ENCODE measurements at places on chromosomes 1 and 21.

- DNase-seq = no peak
Observed at GRCh38 chr1:31346785-31347184, 26.1 kb downstream of the FABP3 start.

GRCh38 chr21:42559326-42559725, 45.7 kb downstream of the SLC37A1 start:
- no peak for DNase-seq

DNA sequence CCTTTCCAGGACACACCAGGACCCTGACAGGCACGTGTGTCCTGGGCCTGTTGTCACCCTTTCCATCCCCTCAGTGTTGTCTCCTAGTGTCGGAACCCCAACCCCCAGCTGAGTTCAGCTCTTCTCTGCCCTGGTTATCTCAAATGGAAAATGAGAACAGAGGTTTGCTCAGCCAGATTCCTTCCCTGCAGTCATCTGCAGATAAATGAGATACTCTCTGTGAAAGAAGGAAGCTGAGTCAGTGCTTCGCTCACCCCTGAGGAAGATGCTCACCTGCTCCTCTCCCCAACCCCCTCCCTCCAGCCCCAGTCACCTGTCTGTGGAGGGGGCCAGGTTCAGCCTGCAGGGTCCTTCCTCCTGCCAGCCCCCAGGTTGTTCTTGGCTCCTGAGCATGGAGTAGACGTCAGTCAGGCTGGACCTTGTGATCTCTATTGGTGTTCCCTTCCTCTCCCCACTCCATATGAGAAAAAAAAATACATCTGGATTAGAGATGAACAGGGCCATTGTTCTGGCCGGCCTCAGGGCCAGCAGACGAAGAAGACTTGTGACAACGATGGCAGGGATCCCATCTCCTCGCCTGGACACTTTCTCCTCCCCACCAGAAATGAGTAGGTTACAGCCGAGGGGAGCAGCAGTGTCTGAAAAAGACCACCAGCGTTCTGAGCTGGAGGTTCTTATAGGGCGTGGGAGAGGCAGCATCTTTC, 20.9 kb downstream of the PHGDH start:
- no peak for DNase-seq

DNA sequence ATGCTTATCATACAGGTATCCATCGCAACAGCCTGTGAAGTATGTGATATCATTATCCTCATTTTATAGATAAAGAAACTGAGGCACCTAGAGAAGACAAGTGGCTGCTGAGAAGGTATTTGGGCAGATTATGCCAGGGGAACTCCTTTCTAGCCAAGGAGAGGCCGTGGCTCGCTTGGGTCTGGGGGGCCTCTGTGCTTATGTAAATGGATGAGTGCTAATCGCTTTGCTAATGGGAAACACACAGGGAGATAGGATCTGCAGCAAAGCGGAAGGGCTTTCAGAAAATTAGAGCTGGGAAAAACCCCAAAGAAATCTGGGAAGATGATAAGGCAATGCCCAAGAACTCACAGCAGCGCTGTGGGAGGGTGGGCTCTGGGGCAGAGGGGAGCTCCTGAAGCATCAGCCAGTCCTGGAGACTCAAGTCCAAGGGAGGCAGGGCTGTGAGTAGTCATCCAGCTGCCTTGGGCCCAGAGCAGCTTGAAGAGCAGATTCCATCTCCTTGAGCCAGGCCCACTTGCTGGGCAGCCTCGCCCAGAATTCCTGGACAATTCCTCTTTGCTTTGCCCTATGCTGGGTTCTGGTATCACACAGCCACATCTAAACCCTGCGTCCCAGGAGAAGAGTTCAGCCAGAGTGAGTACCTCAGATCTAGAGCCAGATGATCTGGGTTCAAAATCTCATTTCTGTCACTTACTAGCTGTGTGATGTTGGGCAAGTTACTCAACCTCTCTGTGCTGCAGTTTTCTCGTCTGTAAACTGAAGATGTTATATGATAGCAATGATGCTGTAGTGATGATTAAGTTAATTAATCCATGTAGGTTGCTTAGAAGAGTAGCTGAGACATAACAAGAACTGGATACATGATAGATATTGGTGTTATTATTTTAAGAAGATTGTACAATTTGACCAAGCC, 36.7 kb downstream of the FOXD2 start:
- no peak for DNase-seq

GRCh38 chr1:33301273-33301984, 19.5 kb downstream of the A3GALT2 start:
- DNase-seq = no peak

DNA sequence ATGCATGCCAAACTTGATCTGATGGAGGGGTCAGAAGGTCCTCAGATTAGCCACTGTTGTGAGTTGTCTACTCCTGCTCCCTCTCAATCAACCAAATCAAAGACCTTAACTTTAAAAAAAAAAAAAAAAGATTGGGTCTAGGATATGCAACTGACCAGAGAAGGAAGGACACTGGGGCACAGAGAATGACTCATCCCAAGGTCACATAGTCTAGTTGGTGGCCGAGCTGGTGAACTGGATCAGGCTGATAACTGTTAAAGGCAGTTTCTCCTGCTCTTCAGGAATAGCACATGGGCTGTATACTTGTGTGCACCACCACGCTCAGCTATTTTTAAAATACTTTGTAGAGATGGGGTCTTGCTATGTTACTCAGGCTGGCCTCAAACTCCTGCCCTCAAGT, 14.8 kb upstream of the S100A7 start:
- DNase-seq = no peak

DNA sequence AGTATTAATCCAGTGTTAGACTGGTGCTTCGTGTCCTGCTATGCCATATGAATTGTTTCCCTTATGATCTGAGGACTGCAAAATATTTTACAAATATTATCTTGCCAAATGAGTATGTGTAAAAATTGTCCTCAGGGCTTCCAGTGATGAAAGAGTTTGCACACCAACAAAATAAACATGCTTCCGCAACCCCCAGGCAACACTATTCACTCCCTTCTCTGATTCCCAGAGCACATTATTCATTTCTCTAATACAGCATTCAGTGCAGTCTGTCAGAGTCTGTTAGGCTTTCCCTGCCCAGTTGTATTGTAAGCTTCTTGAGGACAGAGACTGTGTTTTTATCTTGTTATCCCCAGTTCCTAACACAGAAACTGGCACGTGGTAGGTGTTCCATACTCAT, 409.9 kb upstream of the C1orf87 start:
- DNase-seq = no peak

- DNase-seq = no peak
Observed at GRCh38 chr1:58358346-58358745, 188.2 kb downstream of the OMA1 start.

DNA sequence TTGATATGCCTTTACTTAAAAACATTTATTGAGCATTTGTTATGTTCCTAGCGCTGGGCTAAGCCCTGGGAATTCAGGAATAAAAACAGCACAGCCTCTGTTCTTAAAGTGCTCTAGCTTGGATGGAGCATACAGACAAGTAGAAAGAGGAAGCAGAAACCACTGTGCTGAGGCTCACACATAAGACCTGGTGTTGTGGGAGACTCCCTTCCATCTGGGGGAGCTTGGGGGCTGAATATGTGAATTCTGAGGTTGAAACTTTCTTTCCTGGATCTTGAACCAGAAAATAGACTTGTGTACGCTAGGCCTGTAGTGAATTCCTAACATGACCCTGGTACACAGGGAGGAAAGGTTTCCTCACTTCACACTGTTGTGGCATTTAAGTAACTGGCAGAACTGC, 209.9 kb downstream of the ZNF326 start:
- no peak for DNase-seq

DNA sequence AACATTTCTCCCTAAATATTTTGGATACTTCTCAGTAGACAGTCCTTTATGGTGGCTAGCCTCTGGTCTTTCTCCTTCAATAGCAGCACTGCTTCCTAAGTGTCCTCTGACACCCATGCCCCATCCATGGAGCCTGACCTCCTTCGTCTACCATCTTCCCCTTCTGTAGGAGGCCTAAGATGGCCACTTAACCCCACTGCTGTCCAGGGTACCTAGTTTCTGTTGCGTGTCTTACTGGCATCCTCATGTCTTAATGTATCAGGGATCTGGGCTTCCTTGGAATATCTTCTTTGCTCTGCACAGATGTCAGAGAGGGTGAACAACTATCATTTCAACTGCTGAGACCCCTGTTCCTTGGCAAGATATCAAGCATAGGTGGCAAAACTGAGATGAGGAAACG, 5.4 kb upstream of the KIRREL1 start:
- no peak for DNase-seq

- DNase-seq = peak; percentile 20
Observed at GRCh38 chr1:67339623-67340343, 32.1 kb downstream of the IL12RB2 start.

DNA sequence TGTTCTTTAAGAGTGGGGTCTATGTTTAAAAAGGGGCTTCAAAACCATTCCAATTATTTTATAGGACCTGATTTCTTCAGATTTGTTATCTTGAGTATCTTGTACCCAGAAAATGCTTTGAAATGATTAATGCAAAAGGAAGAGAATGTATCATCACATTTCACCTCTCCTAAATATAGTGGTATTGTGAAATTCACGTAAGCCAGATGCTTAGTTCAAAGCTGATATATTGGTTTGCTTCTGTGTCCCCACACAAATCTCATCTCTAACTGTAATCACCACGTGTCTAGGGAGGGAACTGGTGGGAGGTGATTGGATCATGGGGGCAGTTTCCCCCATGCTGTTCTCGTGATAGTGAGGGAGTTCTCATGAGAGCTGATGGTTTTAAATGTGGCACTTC, 8.5 kb downstream of the SOAT1 start:
- no peak for DNase-seq

- no peak for DNase-seq
Observed at GRCh38 chr1:205576011-205576410, 55.8 kb downstream of the ELK4 start.

GRCh38 chr1:184860985-184861754, 106.5 kb upstream of the EDEM3 start:
- no peak for DNase-seq

DNA sequence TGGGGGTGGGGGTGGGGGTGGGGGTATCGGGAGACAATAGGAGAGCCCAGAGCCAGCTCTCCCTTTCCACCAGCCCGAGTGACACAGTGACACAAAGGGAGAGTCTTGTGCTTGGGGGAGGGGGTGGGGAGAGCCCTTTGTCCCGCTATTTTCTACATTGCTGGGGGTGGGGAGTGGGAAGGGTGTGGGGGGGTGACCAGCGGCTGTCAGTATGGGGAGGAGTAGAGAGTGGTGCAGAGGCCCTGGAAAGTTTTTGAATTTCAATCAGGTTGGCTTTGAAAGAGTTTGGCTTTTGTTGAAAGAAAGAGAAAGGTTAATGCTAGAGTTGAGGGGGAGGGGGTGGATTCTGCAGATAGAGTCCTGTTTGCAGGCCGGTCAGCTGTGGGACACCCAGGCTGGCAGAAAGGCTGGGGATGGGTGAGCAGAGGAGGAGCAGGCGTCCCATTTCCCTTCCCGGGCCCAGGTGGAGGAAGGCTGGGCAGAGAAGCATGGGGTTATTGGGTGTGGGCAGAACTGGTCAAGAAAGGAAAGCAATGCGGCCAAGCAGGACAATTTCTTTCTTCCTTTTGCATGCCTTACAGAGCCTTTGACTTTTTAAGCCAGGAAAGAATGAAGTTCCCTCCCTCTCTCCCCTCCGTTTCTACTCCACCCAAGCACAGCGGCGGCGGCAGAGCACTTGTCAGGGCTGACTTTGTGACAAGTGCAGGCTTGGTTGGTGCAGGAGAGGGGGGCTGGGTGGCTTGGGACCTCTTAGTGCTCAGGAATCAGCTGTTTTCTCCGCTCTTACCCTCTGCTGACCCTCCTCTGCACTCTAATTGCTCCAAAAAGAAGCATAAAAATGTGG, 96.2 kb downstream of the RNF220 start:
- no peak for DNase-seq

DNA sequence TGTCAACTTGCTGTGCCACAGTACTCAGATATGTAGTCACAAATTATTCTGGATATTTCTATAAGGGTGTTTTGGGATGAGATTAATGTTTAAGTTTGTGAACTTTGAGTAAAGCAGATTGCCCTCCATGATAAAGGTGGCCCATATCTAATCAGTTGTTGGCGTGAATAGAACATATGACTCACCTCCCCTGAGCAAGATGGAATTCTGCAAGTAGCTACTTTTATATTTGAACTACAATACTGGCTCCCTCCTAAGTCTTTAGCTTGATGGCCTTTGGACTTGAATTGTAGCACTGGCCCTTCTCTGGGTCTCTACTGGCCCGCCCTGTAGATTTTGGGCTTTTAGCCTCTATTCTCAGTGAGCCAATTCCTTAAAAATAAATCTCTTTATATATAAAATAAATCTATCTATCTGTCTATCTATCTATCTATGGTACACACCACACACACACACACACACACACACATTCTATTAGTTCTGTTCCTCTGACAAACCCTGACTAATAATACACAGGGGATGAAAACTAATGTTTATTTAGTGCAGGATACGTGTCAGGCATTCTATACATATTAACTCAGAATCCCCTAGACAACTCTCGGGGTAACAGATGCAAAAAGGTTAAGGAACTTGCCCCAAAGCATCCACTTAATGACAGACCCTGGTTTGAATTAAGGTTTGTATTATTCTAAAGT, 37.9 kb upstream of the PDC start:
- no peak for DNase-seq

DNA sequence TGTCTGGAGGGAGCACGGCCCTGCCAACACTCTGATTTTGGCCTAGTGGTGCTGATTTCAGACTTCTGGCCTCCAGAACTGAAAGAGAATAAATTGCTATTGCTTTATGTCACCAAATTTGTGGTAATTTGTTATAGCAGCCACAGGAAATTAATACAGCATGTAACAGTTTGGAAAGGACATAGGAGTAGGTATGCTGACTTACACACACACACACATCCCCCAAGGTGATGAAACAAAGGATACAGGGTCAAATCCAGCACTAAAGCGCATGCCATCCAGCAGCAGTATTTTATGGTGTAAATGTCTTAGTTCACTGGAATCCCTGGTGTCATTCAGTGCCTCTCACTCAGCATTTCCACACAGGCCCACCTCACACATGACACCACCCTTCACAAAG, 72.2 kb upstream of the MAN1A2 start:
- DNase-seq = no peak

DNA sequence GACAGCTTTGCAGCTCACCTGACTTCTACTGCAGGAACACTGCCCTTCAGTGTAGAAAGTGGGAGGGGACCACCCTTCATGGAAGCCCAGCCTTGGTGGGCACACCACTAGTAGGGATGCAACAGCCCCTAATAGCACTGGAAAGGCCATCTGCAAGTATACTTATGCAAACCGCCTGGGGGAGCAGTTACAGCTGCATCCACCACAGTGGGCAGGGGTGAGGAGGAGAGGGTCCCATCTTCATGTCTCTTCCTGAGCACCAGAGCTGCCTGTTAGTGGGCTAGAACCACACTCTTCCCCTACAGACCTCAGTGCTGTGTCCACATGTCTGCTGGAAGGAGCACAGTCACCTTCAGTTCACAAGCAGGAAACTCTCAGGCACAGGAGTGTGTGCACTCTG, 66.2 kb upstream of the LHX8 start:
- no peak for DNase-seq

- no peak for DNase-seq
Observed at GRCh38 chr1:183734543-183735036, 70.3 kb upstream of the RGL1 start.

- DNase-seq = no peak
Observed at GRCh38 chr1:6328091-6328490, 65.5 kb downstream of the ACOT7 start.

- DNase-seq = no peak
Observed at GRCh38 chr1:79303040-79303439, 296.5 kb upstream of the ADGRL4 start.

- no peak for DNase-seq
Observed at GRCh38 chr1:65066419-65066765, 81.6 kb upstream of the AK4 start.

- DNase-seq = no peak
Observed at GRCh38 chr21:33470701-33471100, 9.1 kb downstream of the TMEM50B start.
